ENCODE measurements at places on chromosomes 5 and 9.

- no peak for DNase-seq
Measured at GRCh38 chr9:19155106-19155935, 28.0 kb upstream of the PLIN2 start.

DNA sequence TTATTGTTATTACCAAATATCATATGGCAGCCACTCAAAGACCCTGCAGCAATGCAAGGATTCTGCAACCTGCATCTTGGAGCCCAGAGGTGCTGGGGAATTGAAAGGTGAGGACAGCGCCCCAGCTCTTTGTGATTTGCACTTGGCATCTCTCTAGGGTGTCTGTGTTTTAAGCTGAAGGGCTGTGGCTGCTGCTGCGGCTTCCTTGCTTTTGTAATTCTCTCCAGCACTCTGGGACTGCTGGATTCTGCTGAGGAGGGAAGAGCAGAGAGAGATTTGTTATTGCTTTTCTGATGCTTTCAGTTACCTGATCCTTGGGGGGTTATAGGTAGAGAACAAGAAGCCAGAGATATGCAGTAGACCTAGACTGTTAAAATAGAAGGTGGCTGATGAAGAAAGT lies 562.4 kb downstream of the EBF1 start:
- DNase-seq, result no peak

GRCh38 chr5:38527475-38527874 lies 29.0 kb downstream of the LIFR start:
- no peak for DNase-seq

- peak; percentile 32 for DNase-seq
Measured at GRCh38 chr5:141412854-141413539, at the start of gene PCDHGA10. Gene PCDHGA10, plus strand, starts transcription at chr5:141412987. Its CDS starts 189 bp downstream, at chr5:141413176.
